Panc1 (cell line): ENCODE measurements at places on chromosomes 16 and 17.

DNA sequence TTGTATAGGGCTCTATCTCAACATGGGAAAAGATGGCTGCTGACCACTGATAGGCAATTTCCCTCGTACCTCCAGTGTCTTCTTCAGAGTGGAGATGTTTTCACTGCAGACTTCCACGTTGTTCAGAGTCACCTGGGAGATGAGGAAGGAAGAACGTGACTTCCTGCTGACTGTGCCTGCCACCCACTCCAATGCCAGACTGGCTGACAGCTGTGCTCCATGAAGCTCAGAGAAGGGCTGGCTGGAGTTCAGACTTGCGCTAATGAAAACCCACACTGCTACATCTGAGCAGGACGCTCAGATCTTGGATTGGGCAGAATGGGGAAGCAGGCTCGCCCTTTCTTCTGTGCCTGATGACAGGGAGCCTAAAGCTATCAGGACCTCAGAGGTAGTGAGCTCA lies 33.1 kb downstream of the COG4 start:
- no peak for DNase-seq
- peaks cover 4% of the 10 kb centered on the region; the same call in 1 of the 2 replicates for H3K36me3 ChIP-seq
- no peak overlapping the region for H3K27ac ChIP-seq

- H3K4me1 ChIP-seq, result no peaks in the 10 kb centered on the region
- H3K27me3 ChIP-seq, result no peaks in the 10 kb centered on the region
- no peak overlapping the region for H3K4me3 ChIP-seq
- no peaks in the 10 kb centered on the region; the same call in 1 of the 2 replicates for H3K36me3 ChIP-seq
- no peak overlapping the region for H3K27ac ChIP-seq
Observed at GRCh38 chr17:14101976-14102375, 32.7 kb downstream of the COX10 start.

- no peaks in the 10 kb centered on the region for H3K27me3 ChIP-seq
- H3K4me1 ChIP-seq, result peaks cover 16% of the 10 kb centered on the region
- DNase-seq, result no peak
- H3K36me3 ChIP-seq, result no peaks in the 10 kb centered on the region
- no peak overlapping the region for H3K27ac ChIP-seq
Observed at GRCh38 chr16:31138621-31139578, 3.4 kb upstream of the PRSS8 start.

GRCh38 chr16:87474566-87474996 lies 18.2 kb downstream of the ZCCHC14 start:
- H3K27me3 ChIP-seq, result no peaks in the 10 kb centered on the region
- no peak for DNase-seq
- no peak overlapping the region for H3K4me3 ChIP-seq
- H3K4me1 ChIP-seq, result peaks cover 25% of the 10 kb centered on the region
- H3K36me3 ChIP-seq, result no peaks in the 10 kb centered on the region
- no peak overlapping the region for H3K27ac ChIP-seq

DNA sequence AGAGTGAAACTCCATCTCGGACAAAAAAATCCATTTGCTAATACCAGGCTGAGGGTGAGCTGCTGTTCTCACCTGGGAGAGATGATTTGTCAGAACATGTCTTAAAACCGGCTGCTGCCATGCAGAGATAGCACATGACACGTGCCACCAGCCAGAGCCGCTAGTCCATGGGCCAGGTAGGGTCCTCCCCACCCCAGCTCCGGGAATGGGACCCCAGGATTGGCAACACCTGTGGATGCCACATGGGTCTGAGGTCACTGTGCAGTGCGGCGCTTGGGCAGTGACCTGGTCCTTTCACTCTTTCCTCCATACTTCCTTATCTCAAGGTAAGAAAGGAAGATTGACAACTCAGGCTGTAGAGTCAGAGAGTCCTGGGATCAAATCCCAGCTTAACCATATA lies 393.3 kb upstream of the TNRC6C start:
- H3K27me3 ChIP-seq, result peaks cover 9% of the 10 kb centered on the region; the same call in 1 of the 2 replicates
- no peak overlapping the region for H3K27ac ChIP-seq
- DNase-seq, result no peak

GRCh38 chr17:4931963-4932362 lies at the start of gene GP1BA:
Gene GP1BA (plus strand): TSS chr17:4932277. CDS start chr17:4932605, 328 bp downstream.
- no peaks in the 10 kb centered on the region for H3K4me1 ChIP-seq
- DNase-seq, result no peak
- no peak within 1 kb of the TSS for H3K4me3 ChIP-seq
- no peaks in the 10 kb centered on the region for H3K27me3 ChIP-seq

GRCh38 chr16:48113471-48113870 lies 42.3 kb downstream of the ABCC12 start:
- no peaks in the 10 kb centered on the region for H3K36me3 ChIP-seq
- no peaks in the 10 kb centered on the region for H3K27me3 ChIP-seq
- no peaks in the 10 kb centered on the region; the same call in 1 of the 2 replicates for H3K4me1 ChIP-seq
- no peak for DNase-seq
- no peak overlapping the region for H3K4me3 ChIP-seq

DNA sequence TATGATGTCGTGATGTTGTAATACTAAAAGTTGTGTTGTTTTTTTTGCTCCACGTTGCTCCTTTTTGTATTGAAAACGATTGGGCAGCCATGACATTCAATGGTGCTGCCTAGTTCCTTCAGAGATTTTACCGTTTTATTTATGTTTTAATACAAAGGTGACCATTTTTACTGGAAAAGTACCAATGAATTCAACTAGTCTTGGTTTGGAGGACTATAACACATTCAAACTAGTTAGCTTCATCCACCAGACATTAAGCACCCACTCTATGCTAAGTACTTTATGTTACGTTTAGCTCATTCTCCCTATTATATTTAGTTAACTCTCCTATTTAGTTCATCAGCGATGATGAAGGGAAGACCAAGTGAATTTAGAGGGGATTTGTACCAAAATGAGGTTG lies 116.6 kb upstream of the TBX2 start:
- no peak overlapping the region for H3K4me3 ChIP-seq
- DNase-seq, result no peak
- no peak overlapping the region for H3K27ac ChIP-seq
- H3K4me1 ChIP-seq, result peaks cover 11% of the 10 kb centered on the region
- H3K36me3 ChIP-seq, result no peaks in the 10 kb centered on the region

DNA sequence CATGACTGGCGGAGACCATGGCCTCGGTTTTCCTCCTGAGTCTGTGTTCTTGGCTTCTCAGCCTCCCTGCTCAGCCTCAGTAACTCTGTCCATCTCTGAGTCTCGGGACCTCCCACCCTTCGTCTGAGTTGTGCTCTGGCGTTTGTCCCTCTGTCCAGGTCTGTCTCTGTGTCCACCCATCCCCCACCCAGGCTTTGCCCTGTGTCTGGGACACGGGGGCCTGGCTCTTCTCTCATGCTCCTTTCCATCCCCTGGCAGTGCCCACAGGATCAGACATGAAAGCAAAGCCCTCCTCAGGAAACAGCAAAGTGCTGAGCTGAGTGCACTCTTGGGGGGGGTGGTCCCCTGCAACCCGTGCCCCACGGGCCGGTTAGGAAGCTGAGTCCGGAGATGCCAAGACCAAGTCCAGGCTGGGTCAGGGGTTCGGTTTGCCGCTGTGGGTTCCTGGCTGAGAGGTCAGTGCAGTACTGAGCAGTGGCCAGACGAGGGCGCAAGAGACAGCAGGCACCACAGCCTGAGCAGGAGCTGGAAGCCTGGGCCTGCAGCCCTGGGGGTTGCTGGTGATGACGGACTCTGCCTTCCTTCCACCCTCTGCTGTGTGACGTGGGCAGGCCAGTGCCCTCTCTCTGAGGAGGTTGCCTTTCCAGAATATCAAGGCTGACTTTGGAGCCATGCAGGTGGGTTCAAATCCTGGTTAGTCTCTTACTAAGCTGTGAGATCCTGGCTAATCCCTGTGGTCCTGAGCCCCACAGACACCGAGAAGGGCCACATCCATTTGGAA lies 2.5 kb downstream of the P2RX1 start:
- H3K36me3 ChIP-seq, result no peaks in the 10 kb centered on the region
- no peaks in the 10 kb centered on the region for H3K27me3 ChIP-seq
- no peak overlapping the region for H3K4me3 ChIP-seq
- H3K27ac ChIP-seq, result no peak overlapping the region

DNA sequence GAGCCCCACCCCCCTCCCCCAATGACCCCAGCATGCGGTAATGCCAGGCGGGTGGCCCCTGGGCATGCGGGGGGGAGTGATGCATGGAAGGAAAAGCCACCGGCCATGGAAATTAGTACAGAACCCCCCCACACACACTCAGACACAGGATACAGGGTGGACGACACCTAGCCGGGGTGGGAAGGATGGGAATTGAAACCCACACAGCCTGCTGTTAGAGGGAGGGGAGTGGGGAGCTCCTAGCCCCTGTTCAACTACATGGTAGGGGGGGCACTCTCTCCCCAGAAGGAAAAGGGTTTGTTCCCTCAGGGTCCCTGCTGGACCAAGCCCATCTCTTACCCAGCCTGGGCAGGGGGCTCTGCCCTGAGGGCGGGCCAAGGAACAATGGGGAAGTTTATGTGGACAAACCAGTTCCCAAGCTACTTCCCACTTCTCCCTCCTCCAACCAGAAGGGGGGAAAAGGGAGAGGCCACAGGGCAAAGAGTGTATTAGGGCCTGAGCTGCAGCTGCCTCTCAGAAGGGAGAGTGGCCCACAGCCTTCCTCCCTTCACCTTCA lies 5.2 kb downstream of the TMUB2 start:
- no peak overlapping the region for H3K4me3 ChIP-seq
- no peaks in the 10 kb centered on the region; the same call in none of the 2 replicates for H3K36me3 ChIP-seq
- DNase-seq, result no peak
- no peaks in the 10 kb centered on the region for H3K27me3 ChIP-seq
- no peak overlapping the region for H3K27ac ChIP-seq

DNA sequence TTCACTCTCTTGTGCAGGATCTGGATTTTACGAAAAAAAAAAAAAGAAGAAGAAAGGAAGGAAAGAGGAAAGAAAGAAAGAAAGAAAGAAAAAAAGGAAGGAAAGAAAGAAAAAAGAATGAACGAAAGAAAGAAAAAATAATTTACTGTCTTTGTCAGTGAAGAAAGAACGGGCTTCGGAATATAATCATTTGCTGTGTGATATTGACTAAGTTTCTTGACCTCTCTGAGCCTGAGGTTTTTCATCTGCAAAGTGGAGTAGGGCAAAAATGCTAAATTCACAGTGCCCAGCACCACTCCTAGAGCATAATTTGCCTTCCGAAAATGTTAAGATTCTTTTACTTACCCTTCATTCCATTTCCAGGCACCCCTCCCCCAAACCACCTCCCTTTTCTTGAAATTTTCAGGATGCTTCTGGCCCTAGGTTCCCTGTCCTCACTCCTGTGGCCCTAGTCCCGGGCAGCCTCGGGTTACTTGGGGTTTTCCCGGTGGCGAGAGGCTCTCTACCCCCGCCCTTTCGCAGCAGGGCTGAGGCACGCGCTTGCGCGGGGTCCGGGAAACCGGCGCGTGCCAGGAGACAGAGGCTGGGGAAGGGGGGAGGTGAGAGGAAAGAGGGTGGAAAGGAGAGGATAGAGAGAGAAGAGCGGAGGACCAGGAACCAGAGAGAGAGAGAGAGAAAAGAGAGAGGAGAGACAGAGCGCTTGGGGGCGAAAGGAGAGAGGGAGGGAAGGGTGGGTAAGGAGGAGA lies at the start of gene CNTNAP1:
TSS of gene CNTNAP1 (plus strand) at position 556 of the 746 bp plus-strand sequence. CDS start 299 bp downstream, outside the sequence.
- H3K27ac ChIP-seq, result peak within 1 kb of the TSS; percentile 83
- peaks cover 19% of the 10 kb centered on the region for H3K4me1 ChIP-seq
- no peaks in the 10 kb centered on the region for H3K27me3 ChIP-seq
- DNase-seq, result no peak

DNA sequence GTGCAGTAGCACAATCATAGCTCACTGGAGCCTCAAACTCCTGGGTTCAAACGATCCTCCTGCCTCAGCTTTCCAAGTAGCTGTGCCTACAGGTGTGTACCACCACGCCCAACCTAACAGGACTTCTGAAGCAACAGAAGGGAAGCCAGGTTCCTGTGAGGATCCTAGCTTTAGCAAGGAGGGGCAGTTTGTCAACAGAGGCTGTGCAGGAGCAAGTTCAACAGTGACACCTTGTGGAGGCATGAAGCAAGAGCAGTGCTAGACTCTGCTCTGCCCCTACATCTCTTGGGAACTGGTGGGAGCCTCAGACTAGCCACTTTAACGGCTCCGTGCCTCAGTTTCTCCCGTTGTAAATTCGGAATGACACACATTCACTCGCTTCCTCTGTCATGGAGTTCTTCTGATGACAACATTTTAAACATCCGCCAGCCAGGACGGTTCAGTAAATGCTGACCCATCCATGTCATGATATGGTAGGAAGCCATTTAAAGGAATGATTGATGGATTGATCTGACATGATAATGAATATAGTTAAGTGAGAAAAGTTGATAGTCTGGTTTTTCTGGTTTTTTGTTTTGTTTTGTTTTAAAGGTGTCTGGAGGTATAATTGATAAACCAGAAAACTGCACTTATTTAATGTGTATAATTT lies 218.7 kb downstream of the MRTFB start:
- H3K36me3 ChIP-seq, result no peaks in the 10 kb centered on the region
- no peak overlapping the region for H3K27ac ChIP-seq
- DNase-seq, result no peak
- peaks cover 9% of the 10 kb centered on the region for H3K4me1 ChIP-seq
- H3K4me3 ChIP-seq, result no peak overlapping the region
- H3K27me3 ChIP-seq, result no peaks in the 10 kb centered on the region

- H3K4me1 ChIP-seq, result no peaks in the 10 kb centered on the region
- no peaks in the 10 kb centered on the region for H3K27me3 ChIP-seq
- H3K4me3 ChIP-seq, result no peak overlapping the region
- no peak for DNase-seq
Observed at GRCh38 chr17:55645361-55645760, 77.3 kb downstream of the TMEM100 start.

DNA sequence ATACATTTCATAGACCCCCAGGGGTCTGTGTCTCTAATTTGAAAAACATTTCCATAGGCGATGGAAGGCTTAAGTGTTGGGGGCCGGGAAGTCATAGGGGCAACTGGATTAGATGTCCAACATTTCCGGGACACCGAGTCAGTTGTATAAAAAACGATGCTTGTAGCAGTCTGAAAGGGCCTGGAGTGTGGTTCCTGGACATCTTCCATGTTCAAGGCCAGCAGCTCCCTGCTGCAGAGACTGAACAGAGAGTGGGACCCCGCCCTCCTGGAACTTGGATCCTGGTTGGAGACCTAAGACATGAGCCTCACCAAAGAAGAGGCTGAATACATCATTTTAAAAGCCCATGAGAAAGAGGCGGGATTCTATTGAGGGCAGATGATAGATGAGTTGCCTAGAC lies 82.0 kb upstream of the ZNF423 start:
- H3K36me3 ChIP-seq, result no peaks in the 10 kb centered on the region
- no peak overlapping the region for H3K27ac ChIP-seq
- DNase-seq, result no peak
- no peak overlapping the region for H3K4me3 ChIP-seq
